ENCODE measurements at places on chromosomes 1 and 21.

DNA sequence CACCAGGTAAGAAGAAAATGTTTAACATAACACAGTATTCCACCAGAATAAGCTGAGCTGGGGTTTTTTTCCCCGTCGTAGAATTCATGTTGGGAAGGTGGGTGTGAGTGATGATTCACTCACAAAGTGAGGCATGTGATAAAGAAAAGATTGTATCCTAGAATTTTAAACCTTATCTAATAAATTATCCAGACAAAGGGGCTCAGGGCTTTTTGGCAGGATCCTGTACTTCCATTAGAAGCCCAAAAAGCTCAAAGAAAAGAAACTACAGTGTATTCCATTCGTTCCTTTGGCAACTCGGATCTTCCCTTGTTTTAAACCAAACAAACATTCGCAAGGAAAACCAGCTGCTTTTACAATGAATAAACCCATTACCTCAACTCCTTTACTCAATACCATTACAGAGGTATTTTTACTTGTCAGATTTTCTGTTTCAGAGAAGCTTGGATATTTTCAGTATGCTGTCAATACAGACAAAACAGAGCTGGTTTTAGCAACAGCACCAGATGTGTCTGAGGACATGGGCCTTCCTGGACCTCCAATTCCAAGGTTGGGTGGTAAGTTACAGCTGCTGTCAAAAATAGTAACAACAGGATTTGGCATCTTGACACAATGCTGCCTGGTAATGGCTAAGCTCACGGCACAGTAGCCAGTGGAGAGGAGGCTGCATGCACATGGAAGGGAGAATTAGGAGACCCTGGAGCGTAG lies 159.9 kb upstream of the RUNX1 start:
- no peak for DNase-seq

DNA sequence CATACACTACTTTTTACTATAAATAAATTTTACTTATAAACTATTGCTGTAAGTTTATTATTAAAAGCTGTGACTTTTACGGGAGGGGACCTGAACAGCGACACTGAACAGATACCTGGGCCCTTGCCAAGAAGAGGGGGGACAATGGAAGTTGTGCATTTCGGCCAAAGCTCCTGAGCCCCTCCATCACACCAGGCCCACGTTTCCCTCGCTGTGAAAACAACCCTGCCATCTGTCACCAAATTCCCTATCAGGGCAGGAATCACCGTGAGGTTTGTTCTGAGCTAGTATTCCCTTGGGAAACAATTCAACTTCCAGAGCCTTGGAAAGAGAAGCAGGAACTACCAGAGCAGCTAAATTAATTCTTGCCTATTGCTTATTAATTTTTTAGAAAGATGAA lies 37.0 kb downstream of the VTCN1 start:
- DNase-seq, result no peak

DNA sequence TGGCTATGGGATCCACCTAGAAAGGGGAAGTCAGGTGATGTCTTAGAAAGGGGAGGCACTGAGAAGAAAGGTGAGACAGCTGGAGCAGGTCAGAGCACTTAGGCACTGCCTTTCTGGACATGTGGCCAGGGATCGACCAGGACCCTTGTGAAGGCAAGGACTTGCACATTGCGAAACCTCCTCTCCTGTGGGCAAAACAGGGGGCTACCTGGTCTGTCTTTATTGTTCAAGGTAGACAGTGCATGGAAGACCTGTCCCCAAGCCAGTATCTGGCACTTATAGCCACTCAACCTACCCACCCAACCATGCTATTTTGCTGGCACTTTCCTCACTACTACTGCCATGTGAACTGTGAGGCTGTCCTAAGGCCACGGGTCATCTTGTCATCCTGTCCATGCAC lies 67.2 kb downstream of the NAV1 start:
- no peak for DNase-seq

DNA sequence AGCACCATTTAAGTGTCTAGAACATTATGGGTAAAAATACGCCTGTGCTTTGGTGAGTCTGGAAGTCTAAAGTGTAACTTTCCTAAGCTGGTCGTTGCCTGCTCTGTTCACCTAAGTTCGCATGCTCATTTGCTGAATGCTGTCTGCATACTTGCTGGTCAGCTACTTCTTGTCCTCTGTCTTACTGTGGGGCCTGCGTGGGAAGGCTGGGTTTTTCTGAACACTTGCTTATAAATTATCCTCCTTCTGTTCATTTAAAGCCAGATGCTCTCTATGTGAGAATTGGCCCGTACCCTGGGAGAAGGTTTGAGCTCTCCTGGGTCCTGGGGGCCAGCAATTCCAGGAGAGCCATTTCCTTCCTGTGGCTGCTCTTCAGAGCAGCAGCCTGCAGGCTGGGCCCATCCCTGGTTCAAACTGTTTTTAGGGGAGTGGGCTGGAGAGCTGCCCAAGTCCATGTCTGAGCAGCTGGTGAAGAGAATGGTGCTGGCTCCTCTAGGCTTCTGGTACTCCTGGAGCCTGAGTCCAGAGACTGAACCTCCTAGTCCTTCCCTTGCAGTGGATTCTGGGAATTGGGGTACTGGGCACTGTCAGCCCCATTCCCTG lies 75.7 kb downstream of the GALNT2 start:
- no peak for DNase-seq

- no peak for DNase-seq
Observed at GRCh38 chr1:33310702-33311101, 10.2 kb downstream of the A3GALT2 start.

Data from endodermal cell (in vitro differentiated cells).